ENCODE measurements at places on chromosomes 2 and 18.

- no peak for DNase-seq
Observed at GRCh38 chr18:6542296-6542695, 127.6 kb upstream of the L3MBTL4 start.

DNA sequence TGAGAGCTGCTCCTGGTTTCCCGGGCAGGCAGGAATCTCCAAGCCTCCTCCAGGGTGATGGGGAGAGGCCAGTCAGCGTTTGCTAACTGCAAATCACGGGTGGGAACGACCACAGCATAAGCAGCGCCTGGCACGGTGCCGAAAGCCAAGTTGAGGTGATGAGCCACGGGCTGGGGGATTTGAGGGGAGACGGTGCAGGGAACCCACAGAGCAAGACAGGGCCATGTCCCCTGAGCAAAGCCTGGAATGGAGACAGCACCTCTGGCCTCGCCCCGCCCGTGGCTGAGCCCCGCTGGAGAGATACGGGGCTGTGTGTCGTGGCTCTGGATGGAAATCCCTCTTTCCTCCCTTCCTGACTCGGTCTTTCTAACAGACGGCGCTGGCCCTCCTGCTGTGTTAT, 31.5 kb upstream of the TMEM18 start:
- DNase-seq, result no peak

DNA sequence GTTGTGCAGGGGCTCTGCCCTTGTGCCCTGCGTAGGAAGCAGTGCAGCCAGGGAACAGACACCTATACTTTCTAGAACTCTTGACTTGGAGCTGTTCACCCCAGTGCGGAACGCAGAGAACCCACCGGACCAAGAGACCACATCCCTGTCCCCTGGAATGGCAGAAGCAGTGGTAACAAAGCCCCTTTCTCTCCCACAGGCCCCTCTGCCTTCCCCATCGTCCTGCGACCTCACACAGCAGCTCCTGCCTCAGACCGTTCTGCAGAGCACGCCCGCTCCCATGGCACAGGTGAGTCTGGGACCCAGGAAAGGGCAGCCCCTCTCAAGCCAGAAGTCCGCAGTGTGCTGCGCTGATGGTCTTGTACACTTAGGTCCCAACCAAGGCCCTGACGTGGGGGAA, 24.6 kb upstream of the RPL31 start:
- DNase-seq, result no peak

GRCh38 chr2:46116553-46116991, 180.6 kb upstream of the EPAS1 start:
- no peak for DNase-seq

DNA sequence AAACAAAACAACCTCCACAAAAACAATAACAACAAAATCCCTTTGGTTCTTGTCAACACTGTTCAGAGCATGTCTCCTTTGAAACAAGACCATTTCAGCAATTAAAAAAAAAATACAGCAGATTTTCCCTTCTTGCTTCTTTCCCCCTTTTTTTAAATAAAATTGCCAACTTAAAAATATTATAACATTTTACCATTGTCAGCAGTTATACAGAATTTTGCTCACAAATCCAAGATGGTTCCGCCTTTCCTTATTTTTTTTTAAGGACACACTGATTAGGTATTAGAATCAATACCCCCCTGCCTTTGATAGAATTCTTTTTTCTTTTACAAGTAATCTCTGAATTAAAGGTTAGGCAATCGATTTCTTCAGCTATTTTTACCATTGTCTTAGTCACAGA, 48.7 kb upstream of the FN1 start:
- no peak for DNase-seq

DNA sequence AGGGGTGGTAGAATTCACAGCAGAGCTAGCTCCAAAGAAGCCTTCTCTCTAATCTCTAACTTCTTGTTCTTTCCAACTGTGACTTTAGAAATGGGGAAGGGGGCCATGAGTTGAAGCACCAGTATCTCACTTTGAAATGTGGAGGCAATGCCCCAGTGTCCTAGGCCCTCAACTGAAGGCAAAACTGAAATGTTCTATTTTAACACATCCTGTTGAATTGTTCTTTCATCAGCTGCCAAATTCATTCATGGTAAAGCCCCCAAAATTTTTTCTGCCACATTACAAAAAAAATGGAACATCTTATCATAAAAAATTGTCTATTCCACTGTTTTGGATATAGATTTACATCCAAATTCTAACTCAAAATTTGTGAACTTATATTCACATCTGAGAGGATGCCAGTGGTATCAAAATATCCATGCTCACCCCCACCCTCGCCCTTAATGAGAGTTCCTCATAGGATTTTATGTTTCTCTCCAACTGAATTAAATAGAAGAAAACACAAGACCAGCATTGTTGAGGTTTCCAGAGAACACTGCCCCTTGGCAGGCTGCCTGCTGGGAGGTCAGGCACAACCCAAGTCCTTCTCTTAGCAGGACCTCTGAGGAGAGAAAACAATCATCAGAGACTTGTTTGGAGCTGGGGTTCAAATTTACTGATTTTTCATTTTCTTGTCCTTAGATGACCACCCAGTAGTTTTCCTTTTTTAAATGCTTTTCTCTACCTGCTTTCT, 147.4 kb upstream of the PGAP1 start:
- DNase-seq, result no peak

DNA sequence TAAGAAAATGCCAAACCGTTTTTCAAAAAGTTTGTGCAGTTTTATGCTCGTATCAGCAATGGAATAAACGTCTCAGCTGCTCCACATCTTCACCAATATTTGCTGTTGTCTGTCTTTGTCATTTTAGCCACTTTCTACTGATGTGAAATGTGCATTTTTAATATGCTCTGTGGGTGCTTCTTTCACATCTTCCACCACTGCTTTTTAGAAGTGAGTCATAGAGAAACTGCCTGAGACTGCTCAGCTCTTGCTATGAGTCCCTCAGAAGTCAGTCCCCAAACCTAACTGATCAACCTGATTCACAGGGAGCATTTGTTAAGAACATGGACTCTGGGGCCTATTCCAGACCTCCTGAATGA, 41.0 kb upstream of the EPC2 start:
- no peak for DNase-seq

Measured in T47D (cell line).